ENCODE measurements at places on chromosomes 6 and 20.

DNA sequence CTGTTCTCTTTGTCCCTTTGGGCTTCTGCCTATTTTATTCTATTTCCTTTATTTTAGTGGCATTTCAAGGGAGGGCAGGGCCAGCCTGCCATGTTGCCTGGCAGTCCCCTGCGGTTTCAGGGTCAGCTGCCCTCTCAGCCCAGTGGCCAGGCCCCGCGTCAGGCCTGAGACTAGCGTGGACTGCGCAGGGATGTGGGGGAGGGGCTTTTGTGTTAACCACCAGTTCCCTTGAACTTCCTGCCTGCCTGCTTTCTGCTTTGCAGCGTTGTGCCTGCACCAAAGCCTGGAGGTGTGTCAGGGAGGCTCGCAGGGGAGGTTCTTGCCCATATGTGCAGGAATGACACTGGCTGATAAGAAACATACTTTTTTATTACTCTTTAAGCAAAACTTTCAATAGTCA, 157.6 kb downstream of the SLC35B3 start:
- no peak for DNase-seq

- no peak for DNase-seq
These were observed 67.8 kb downstream of the SMAP1 start for GRCh38 chr6:70735513-70735912.

DNA sequence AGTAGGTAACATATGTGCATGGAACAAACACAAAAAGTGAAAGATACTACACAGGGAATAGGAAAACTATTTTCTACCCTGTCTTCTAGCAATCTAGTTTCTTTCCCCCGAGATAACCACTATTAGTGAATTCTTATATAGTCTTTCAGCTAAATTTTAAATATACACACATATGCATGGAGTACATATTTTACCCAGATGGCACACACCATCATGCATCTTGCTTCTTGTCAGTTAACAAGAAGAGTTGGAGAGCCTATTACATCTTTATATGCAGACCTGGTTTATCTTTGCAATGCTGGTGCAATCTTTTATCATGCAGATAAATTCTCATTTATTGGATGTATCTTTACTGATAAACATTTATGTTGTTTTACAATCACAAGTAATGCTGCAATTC, 100.4 kb downstream of the OTOR start:
- DNase-seq: no peak

- no peak for DNase-seq
These were observed 76.0 kb downstream of the LCA5 start for GRCh38 chr6:79461205-79461604.

DNA sequence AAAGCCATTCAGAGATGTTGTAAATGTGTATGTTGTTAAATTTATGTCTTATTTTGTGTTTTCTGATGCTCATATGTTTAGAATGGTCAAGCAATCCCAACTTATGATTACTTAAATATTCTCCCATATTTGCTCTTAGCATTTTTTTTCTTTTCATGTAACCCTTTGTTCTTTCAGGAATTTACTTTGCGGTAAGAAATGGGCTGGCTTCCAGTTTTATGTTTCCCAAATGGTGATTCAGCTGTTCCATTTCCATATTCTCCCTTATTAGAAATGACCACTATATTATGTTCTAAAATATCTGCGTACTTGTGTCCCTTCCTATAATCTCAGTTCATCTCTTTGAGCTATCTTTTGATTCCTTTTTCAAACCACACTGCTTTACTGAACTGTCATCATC, 113.7 kb downstream of the CDH26 start:
- DNase-seq: no peak

GRCh38 chr6:125485757-125486156, 184.0 kb upstream of the HDDC2 start:
- DNase-seq: no peak

- DNase-seq: no peak
These were observed 142.6 kb downstream of the ARHGAP18 start for GRCh38 chr6:129567374-129567773.

DNA sequence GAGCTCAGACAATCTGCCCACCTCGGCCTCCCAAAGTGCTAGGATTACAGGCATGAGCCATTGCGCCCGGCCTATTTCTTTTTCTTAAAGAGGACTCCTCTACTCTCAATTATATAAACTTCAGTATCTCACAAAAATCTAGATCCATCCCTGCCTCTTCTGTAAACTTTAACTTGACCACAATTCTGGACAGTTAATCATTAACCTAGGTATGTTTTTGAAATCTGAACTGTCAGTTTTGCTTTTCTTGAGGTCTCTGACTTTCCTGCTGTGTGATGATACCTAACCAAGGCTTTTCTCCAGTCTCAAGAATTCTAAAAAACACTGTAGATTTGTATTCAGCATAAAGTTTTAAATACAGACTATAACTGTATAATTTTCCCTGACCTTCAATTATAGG, 388.2 kb upstream of the SYNCRIP start:
- DNase-seq: no peak

- no peak for DNase-seq
These were observed 680 bp upstream of the MTCH1 start for GRCh38 chr6:36986704-36987047.
